ENCODE measurements at places on chromosomes 1 and 21.

- no peak for DNase-seq
These were observed 639.7 kb downstream of the LMO4 start for GRCh38 chr1:87968197-87968955.

DNA sequence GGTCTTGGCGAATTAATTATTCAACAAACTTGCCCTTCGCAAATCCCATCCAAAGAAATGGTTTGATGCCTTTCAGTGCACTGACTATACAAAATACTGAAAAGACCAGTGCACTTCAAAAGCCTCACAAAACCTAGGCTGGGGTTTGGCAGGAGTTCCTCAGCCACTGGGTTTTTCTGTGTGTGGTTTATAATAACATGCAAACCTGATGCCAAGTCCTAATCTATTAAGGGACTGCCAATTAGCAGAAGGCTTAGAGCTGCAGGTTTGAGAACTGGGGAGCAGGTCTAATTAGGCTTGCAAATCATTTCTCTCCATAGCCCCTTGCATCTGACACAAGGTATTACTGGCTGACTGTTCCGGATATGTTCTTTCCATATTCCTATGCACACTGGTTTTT is 27.7 kb downstream of the PLPP3 start:
- no peak for DNase-seq

DNA sequence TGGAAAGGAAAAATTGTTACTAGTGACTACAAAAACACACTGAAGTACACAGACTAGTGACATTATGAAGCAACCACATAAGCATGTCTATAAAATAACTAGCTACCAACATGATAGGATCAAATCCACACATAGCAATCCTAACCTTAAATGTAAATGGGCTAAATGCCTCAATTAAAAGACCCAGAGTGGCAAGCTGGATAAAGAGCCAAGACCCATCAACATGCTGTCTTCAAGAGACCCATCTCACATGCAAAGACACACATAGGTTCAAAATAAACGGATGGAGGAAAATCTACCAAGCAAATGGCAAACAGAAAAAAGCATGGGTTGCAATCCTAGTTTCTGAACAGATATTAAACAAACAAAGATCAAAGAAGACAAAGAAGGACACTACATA is 49.4 kb upstream of the LRRC8B start:
- no peak for DNase-seq

DNA sequence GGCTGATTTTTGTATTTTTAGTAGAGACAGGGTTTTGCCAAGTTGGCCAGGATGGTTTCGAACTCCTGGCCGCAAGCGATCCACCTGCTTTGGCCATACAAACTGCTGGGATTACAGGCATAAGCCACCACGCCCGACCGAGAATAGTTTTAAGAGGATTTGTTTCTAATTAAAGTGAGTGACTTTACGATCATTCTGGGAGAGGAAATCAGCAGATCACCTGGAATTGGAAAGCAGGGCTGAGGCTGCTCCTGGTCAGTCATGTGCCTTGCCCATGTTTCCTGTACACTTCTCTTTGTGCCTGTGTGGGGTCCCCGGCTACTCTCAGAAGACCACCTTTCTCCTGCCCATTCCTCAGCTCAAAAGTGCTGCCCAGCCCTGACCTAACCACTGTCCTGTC is 33.9 kb downstream of the ZBTB8B start:
- no peak for DNase-seq

DNA sequence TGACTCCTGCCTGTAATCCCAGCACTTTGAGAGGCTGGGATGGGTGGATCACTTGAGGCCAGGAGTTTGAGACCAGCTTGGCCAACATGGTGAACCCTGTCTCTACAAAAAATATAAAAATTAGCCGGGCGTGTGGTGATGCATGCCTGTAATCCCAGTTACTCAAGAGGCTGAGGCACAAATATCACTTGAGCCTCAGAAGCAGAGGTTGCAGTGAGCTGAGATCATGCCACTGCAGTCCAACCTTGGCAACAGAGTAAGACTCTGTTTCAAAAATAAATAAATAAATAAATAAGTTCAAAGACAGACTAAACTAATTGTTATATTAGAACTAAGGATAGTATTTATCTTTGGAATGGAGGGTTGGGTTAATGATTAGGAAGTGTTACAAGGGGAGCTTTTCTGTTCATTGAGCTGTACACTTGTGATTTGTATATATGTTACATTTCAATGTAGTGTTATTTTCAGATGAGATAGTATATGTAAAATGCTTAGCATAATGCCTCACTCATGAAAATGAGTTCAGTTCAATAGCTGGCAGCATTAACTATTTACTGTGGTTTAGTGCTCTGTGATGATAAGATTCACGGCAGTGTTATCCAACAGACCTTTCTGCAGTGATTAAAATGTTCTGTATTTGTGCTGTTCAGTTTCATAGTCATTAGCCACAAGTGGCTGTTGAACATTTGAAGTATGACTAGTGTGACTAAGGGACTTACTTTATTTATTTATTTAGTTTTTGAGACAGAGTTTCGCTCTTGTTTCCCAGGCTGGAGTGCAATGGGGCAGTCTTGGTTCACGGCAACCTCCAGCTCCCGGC is 47.7 kb downstream of the OSBPL9 start:
- DNase-seq = no peak

- DNase-seq = no peak
These were observed 994.6 kb upstream of the PRMT6 start for GRCh38 chr1:106061586-106062495.

- DNase-seq = peak; percentile 92
These were observed 51.9 kb upstream of the LPAR3 start for GRCh38 chr1:84944767-84945486.

- DNase-seq = peak; percentile 14
These were observed 32.2 kb downstream of the HSPG2 start for GRCh38 chr1:21904704-21905520.

DNA sequence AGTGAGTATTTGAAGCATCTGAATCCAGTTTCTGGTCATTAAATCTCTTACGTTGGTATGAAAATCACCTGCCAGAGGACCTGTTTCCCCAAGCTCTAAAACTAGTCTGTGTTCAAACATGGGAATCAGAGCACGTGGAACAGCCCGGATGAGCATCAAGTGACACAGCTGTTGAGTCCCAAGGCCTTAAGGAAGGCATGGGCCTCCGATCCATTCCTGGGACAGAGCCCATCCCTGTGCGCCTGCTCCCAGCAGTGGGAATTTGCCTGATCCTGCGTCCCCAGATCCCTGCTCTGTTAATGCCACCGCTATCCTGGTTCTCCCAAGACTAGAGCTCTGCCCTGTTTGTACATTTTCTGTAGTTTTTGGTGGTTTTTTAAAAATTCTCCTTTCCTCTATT is 68.4 kb upstream of the FBXO28 start:
- no peak for DNase-seq

GRCh38 chr1:60818969-60819701 is 263.2 kb upstream of the NFIA start:
- no peak for DNase-seq

DNA sequence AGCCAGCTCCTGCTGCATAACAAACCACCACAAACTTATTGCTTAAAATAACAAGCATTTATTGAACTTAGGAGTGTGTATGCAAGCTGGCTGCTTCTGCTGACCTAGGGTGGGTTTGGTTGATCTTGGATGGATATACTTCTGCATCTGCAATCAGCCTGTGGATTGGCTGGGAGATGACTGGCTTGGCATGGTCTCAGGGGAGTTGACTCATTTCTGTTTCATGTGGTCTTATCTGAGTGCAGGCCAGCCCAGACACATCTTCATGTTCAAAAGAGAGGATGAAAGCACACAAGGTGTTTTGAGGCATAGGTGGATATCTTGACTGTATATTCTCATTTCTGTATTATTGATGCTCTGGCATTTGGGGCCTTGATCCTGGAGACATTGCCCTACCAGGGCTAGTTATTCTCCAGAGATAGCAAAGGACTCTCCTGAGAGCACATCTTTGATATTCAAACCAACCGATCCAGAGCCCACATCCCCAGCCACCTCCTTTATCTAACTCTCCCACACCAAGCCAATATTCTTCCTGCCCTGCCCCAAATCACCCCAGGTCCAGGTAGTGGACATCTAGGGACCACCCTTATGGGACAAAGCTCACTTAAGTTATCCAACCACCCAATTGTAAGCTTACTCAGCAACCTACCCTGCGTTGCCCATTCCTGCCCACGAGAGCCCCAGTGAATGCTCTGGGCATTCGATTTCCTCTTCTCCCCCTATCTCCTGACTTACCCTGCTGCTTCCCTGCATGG is 350.8 kb downstream of the PTPRU start:
- DNase-seq = no peak

GRCh38 chr1:198168227-198168626 is 11.4 kb downstream of the NEK7 start:
- no peak for DNase-seq

- no peak for DNase-seq
These were observed 29.4 kb upstream of the KCNA10 start for GRCh38 chr1:110548381-110548780.

DNA sequence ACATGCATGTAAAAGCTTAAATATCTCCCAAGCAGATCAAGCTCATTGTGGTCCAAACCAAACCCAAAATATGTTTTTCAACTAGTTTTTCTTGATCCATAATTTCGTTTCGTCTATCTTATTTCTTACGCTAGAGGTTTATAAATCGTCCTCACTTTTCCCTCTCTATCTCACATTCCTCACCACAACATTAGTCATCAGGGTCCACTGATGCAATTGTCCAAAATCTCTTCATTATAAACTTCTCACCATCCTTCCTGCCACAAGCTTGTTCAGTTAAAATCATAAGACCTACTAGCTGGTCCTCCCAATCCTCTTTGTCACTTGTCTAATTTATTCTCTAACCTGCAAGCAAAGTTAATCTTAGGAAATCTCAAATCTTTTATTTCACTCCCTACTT is 173.0 kb upstream of the PALMD start:
- DNase-seq = no peak

DNA sequence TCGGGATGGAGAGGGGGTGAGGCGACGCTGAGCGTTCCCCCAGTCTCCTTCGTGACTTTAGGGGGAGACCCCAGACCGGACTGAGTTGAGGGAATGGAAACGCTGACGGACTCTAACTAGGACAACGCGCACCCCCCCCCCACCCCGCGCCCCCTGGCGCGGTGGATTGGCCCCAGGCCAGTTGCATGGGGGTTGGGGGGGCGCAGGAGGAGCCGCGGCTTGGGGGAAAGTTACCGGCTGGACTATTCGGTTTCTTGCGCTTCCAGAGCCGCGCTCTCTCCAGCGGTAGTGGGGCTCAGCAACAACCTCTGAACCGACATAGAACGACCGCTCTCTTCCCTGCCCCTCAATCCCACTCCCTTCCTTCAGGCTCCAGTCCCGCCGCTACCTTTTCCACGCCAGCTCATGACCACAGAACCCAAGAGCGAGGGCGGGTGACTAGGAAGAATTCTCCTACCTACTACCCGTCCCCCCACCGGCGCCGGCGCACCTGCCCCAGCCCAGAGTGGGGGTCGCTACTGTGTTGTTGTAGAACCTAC is 694 bp downstream of the ZBTB7B start:
- DNase-seq = no peak

DNA sequence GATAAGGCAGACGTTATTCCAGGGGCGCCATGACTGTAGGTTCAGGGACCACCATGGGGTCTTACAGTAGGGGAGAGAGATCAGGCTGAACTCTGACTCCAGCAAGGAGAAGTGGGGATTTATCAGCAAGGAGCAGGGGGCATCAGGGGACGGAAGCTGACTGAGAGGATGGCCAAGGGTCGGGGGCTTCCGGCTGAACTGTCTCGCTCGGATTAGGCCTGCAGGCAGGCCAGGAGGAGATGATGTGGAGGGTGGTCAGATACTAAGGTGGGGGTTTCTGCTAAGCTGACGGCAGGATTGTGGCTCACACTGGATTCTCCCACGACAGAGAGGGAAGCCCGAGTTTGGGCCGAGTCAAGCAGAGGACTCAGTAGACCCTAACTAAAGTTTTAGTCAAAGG is 186.9 kb upstream of the VAMP3 start:
- DNase-seq = no peak

DNA sequence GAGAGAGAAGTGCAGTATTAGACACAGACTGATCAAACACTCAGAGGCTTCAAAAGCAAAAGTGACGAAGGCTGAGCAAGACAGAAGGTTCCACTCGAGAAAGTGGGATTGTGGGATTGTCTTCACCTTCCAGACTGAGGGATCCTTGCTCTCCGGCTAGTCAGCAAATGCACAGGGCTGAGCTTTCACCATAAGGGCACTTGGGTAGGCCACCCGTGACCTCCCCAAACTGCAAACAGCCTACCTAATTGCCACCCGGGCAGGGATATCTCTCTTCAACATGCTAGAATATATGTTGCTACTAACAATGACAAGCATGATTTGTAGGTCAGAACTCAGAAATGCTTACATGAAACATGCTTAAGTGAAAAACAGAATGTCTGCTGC is 35.3 kb upstream of the RIPK4 start:
- no peak for DNase-seq

DNA sequence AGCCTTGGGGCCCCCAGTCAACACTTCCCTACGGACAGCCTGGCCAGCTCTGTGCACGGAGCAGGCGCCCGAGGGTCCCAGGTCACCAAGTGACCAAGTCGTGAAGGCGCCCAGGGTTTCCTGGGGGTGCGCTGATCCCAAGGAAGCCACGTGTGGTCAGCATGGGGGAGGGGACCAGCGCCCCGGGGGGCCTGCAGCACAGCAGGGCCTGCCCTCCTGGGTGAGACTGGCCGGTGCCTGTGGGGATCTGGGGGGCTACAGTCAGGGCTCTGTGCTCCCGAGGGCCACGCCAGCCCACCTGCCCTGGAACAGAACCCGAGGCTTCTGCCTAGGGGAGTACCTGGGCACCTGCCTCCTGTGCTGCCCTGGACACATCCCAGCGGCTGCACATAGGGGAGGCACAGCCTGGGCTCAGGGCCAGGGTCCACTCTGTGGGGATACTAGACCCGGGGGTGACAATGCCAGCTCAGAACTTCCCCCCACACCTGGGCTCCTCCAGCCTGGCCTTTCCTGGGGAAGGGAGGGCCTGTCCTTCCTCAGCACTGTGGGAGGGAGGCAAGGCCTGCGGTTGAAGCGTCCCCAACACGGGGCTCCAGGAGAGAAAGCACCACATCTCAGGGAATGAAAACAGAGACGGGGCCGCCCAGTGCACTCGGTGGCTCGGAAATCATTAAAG is 6.2 kb upstream of the POFUT2 start:
- DNase-seq = no peak

GRCh38 chr1:68916221-68916902 is 419.5 kb upstream of the DEPDC1 start:
- no peak for DNase-seq

DNA sequence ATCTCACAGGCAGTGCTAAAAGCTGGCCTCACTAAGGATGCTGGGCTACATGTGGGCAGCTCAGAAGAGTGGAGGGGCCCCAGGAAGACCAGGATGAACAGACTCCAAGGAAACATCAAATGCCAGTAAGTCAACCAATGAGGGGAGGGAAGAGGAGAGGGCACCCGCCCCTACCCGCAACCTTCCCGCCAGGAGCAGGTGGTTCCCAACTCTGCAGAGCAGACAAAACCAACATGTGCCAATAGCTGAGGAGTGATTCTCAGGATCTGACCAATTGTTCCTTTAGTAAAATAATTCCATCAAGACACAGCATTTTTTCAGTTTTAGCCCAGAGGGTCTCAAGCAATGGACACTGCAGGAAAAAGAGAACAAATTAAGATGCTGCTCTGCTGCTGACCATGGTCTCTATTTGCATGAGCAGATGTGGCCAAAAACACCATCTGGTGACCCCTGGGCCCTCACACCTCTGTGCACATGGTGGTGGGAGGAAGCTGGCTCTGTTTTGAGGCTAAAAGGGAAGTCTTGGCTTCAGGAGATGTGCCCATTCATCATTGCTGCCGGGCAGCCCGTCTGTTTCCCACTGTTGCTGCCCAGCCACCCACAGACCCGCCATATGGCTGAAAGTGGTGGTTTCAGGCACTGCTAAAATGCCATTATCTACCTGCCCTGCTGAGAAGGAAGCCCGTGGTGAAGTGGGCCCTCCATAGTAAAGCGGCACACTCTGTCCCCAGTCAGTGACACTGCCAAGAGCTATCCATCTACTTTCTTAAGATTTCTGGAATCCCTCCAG is 231.8 kb downstream of the KCNH1 start:
- DNase-seq = no peak
